Neuronal stem cell (in vitro differentiated cells): ENCODE measurements at places on chromosomes 1 and 21.

GRCh38 chr1:63466181-63466580, 56.8 kb downstream of the ITGB3BP start:
- DNase-seq = no peak

DNA sequence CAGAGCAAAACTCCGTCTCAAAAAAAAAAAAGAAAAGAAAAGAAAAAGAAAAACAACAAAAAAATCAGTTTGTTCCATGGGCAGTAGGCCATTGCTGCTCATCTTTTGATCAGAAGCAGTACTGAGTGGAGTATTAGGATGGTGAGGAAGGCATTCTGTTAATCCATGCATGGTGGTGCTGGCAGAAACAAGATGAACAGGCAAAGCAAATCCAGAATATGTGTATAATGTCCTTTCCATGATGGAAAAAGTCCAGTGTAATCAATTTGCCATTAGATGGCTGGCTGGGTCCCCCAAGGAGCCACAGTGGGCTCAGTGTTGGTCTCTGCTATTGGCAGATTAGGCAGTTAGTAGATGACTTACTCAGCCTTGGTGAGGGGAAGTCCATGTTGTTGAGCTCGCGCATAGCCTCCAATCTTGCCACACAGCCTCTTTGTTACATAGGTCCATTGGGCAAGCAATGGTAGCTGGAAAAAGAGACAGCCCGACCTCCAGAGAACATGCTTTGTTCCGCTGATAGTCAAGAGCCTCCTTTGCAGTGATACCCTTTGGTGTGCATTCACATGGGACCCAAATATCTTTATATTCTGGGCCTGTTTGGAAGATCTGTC, 23.3 kb downstream of the H3-3A start:
- no peak for DNase-seq

- no peak for DNase-seq
These were observed 111.8 kb downstream of the POU2F1 start for GRCh38 chr1:167332503-167332902.

- no peak for DNase-seq
These were observed 25.7 kb downstream of the MYOG start for GRCh38 chr1:203060115-203060514.

GRCh38 chr1:209324901-209325871, 258.3 kb upstream of the CAMK1G start:
- DNase-seq = no peak

GRCh38 chr1:154796303-154796892, 73.7 kb downstream of the KCNN3 start:
- DNase-seq = no peak

GRCh38 chr1:86992861-86993260, 78.4 kb downstream of the HS2ST1 start:
- DNase-seq = no peak

DNA sequence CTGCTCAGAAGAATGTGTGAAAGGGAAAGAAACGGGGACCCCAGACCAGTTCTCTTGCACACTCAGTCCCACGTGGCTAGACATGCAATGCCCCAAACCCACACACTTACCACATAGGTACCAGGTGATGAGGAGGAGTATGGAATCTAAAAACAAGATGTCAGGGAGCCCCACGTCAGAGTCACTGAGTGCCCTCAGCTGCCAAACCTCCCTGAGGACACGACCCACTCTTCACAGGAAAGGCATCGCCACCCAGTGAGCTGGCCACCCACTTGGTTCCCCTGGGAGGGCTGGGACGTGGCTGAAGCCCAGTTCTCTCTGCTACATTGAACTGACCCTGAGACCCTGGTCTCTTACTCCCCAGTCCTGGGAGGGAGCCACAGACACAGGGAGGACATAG, 41.4 kb downstream of the MRPL37 start:
- DNase-seq = no peak

DNA sequence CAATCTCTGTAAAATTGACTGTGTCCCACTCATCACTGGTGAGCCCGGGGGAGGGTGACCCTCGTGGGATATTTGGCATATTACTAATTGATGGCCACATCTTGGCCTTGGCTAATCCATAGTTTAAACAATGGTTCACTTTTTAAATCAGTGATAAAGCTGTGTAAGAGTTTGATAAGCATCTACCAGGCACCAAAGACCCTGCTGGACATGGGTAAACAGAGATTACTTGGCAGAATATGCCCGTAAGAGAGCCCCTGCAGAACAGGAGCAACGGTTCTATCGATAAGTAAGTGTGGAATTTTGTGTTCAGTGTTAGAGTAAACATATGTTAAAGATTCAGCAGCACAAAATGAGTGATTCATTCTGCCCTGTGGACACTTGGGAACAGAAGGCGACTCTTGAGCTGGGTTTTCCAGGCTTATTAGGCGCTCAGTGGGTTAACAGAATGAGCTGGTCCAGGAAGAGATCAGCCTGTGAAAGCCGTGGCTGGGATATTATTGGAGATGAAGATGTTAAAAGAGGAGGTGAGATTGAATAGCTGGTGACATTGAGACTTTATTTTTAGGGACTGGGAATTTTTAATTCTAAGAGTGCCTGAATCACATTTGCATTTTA, 55.9 kb downstream of the CNST start:
- no peak for DNase-seq

GRCh38 chr1:210726621-210727020, 397.9 kb downstream of the HHAT start:
- DNase-seq = peak; percentile 79

DNA sequence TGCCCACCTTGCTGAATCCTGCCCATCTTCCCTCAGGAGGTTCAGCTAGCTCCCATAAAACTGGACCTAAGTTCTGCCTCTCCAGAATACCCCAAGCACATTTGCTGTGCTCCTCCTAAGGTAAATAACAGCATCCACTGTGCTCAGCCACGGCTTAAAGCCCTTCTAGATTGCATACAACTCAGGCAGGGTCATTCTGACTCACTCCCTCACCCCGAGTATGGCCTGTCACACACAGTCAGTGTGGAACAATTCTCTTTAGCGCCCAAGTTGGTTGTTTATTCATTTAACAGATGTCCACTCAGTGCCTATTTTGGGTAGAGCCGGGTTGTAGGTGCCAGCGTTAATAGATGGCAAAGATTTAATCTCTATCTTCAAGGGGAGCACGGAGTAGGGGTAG, 147.5 kb upstream of the EDN2 start:
- no peak for DNase-seq

- DNase-seq = no peak
These were observed 74.1 kb downstream of the VPS26C start for GRCh38 chr21:37193006-37193405.

- no peak for DNase-seq
These were observed 34.8 kb downstream of the ZBTB18 start for GRCh38 chr1:244085891-244086290.

GRCh38 chr1:67316180-67316902, 8.7 kb downstream of the IL12RB2 start:
- DNase-seq = no peak

DNA sequence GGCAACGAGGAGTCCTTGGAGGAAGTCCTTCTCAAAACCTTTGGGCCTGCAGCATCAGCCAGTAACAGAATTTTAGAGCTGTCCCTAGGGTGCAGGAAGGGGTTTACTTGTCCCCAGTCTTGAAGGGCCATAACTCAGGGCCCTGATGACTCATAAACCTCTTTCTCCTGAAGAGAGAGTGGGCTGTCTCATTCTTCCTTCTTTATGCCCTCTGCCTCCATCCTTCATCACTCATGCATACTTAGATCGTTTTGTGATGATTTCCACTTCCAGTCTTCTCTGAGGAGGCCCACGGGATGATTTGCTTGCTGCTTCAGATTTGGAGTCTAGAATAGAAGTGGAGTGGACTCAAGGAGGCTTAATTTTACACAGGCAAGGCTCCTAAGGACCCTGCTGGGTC, 60.2 kb downstream of the NDUFS5 start:
- DNase-seq = no peak

- peak; percentile 74 for DNase-seq
These were observed 214.4 kb downstream of the BARHL2 start for GRCh38 chr1:90502696-90503095.

GRCh38 chr1:183239220-183239742, 53.2 kb downstream of the LAMC2 start:
- no peak for DNase-seq

GRCh38 chr1:204572923-204573922, 57.0 kb downstream of the MDM4 start:
- no peak for DNase-seq

DNA sequence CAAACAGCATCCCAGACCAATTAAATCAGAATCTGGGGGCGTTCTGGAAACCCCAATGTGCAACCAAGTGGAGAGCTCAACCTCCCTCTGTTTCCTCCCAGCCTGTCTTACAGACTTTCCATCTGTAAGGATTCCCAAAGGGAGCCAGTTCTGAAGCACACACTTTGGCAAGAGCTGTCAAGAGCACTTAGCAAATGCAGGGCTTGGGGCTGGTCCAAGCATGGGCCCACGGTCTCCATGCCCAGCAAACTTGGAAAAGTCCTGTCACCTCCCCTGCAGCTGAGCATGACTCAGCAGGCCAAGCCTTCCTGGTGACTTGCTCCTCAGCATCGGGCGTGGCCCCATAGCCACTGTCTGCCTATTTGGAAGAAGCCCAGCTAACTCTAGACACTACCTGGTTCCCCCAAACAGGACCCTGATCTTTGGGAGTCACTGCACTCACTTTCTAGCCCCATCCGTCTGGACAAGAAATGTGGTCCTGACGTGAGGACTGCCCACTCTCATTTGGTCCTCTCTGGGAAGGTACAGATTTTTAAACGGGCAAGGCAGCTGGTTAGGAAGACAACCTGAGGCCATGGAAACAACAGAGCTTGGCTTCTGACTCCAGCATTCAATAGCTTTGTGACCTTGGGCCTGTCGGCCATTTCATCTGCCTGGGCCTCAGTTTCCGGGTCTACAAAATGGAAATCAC, 16.9 kb downstream of the SLC2A1 start:
- DNase-seq = no peak

DNA sequence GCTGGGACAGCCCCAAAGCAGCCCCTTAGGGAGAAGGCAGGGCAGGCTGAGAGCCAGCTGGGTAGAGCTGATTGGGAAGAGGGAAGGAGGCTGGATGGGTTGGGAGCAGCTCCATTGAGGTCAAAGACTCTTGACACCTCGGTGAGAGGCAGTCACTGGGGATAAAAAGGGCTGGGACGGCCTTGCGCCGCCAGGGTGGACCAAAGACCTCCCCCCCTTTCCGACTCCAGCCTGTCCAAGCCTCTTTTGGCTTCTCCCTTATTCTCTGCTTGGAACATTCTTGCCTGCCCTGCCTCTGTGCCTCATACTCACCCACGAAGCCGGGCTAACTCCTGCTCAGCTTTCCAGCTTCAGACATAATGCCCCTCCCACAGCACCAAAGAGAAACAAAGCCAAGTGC, 51.1 kb downstream of the LRRC38 start:
- DNase-seq = no peak

GRCh38 chr1:12488666-12489354, 129.2 kb downstream of the DHRS3 start:
- no peak for DNase-seq

DNA sequence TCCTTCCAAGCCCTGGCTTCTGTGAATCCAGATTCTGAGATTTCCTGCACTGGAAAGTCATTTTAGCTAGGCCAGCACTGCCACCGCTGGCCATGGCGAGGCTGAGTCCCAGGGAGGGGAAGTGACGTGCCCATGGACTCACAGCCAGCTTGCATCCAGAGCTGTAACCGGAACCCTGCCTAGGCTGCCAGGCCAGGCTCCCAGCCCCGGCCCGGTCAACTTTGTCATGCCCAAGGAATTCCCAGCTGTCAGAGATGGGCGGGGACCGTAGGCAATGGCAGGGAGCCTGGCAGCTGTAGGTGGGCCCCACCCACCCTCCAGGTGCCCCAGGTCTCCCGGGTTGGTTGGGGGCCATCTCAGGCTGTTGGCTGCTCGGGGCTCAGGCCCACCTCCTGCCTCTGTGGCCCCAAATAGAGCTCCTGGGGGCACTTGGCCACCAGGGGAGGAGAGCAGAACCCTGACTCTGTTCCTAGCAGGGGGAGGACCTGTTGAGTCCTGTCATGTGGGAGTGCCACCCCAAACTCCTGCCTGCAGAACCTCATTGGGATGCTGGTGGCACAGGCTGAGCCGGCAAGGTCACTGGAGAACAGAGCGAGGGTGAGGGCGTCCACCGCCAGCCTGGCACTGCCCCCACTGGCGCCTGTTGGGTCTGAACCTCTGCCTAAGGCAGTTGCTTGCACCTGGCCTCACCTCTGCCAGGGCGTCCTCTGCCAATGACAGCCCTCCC, 57.8 kb downstream of the FOXO6 start:
- no peak for DNase-seq

DNA sequence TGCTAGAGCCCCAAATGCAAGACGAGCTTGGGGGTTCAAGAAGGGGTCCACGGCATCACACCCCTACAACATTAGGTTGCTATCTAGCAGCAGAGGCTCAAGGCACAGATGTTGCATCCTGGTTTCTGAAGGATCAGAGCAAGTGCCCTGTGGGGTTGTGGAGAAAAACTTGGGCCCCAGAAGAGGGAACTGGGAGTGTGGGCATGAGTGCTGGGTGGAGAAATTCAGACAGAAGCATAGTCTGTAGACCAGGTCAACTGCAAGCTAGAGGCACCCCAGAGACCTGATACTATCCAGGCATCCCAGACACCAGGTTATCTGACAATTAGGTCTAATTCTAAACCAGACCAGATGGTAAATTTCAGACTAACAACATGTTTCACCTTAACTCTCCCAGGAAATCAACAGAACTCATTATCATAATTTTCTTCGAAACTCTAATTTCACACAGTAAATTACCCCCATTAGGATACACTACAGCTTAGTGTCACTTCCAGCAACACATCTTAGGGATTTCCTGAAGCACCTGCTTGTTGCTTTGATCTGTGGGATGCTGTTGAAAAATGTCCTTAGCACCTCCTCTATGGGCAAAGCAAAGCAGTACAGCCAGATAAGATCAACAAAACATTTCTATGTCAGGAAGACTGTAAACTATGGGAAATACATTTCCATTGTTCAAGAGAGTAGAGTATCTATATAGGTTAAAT, 179.3 kb downstream of the VAV3 start:
- DNase-seq = no peak

DNA sequence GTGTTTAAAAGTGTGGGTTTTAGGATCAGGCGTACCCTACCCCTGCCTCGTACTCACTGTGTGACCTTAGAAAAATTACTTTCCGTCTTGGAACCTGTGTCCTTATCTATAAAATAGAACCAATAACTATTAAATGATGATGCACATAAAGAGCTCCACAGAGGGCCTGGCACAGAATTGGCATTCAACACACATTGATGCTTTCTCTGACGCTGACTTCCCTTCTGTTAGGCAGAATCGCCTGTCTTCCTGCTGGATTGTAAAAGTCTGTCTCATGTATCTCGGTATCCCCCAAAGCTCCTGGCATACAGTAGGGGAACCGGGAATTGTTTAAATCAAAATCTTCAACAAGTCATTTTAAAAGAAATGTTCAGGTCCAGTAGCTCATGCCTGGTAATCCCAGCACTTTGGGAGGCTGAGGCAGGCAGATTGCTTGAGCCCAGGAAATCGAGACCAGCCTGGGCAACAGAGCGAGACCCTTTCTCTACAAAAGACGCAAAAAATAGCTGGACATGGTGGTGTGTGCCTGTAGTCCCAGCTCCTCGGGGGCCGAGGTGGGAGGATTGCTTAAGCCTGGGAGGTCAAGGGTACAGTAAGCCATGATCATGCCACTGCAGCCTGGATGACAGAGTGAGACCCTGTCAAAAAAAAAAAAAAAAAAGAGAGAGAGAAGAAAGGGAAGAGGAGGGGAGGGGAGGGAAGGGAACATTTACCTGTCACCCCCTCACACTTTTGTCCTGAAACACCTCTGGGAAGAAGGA, 41.3 kb upstream of the FHAD1 start:
- no peak for DNase-seq

- no peak for DNase-seq
These were observed 48.7 kb upstream of the KIF1B start for GRCh38 chr1:10161541-10162290.
